Spinal cord (tissue), 10 donors: ENCODE measurements at places on chromosomes 11 and 22. TPM values are rescaled to one million over a fixed set of nuclear protein-coding genes. Genes with fewer than 3 reads are reported as not detected.

FAM181B gene
- 64.7 TPM for polyA plus RNA-seq

DNA sequence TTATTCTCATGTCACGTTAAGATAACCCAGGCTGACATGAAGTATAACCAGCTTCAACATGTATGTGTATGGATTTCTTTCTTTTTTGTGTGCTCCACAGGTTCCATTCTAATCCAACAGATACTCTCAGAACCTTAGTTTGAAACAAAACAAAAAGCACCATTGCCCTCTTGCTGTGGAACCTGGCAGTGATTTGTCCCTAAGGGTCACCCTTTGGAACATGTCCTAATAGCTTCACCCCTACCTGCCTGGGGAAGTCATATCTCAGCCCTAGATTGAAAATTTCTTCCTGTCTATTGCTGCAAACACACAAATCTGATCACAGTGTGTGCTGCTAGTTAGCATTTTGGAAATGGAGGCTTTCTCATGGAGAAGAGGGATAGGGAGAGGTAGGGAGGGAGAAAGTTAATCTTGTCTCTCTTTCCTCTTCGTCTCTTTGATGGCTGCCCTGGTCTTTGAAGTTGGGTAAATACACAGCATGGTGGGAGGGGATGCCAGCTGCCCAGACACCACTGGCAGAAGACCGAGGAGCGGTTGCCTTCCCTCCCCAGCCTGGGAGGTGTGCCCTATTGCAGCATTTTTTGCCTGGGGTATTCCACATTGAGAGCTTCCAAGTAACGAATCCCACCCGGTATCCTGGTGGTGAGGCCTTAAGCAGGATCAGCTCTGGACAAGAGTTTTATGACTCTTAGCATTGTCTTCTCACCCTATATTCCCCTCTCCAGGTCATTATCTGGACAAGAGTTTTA, 11.6 kb upstream of the CADM1 start:
- no peak overlapping the region for H3K4me3 ChIP-seq
- no peaks in the 10 kb centered on the region for H3K4me1 ChIP-seq
- no peak overlapping the region for H3K27ac ChIP-seq
- H3K36me3 ChIP-seq = no peaks in the 10 kb centered on the region
- no peaks in the 10 kb centered on the region for H3K27me3 ChIP-seq

- H3K27me3 ChIP-seq = no peaks in the 10 kb centered on the region
- H3K4me3 ChIP-seq = no peak overlapping the region
- H3K27ac ChIP-seq = no peak overlapping the region
- no peaks in the 10 kb centered on the region for H3K36me3 ChIP-seq
Observed at GRCh38 chr11:14445542-14446530, 53.8 kb downstream of the COPB1 start.

- no peak overlapping the region for H3K4me3 ChIP-seq
- no peaks in the 10 kb centered on the region for H3K27me3 ChIP-seq
- peaks cover 4% of the 10 kb centered on the region for H3K4me1 ChIP-seq
Observed at GRCh38 chr11:46445192-46445919, 53.8 kb upstream of the CHRM4 start.

DNA sequence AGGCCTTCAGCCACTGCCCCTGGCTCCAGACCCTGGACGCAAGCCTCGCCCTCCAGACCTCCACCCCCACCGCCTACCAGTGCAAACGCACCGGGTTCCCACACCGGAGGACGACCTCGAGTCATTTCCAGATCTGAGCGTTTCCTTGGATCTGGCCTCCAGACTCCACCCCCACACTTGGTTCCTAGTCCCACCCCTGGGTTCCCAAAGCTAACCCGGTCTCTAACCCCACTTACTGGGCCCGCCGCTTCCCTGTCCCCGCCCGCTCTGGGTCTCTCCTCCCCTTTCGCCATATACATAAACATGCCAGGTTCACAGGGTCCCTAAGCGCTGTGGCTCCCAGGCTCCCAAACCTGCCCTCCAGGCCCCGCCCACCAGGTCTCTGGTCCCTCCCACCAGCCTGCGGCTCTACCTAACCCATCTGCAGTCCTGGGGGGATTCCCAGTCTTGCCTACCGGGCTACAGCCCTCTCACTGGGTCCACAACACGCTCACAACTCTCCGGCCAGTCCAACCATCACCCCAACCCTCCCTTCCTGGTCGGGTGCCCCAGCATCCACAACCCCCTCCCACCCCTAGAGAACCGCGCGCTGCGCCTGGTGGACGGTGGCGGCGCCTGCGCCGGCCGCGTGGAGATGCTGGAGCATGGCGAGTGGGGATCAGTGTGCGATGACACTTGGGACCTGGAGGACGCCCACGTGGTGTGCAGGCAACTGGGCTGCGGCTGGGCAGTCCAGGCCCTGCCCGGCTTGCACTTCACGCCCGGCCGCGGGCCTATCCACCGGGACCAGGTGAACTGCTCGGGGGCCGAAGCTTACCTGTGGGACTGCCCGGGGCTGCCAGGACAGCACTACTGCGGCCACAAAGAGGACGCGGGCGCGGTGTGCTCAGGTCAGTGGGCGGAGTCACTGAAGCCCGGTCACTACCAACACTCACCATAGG, 36.7 kb downstream of the CD6 start:
- no peaks in the 10 kb centered on the region for H3K36me3 ChIP-seq
- H3K4me3 ChIP-seq = peak overlapping the region; percentile 13
- H3K4me1 ChIP-seq = peaks cover 45% of the 10 kb centered on the region
- no peak overlapping the region for H3K27ac ChIP-seq

GRCh38 chr11:115314330-115314920, 189.8 kb downstream of the CADM1 start:
- H3K27ac ChIP-seq = no peak overlapping the region
- no peaks in the 10 kb centered on the region for H3K36me3 ChIP-seq
- no peaks in the 10 kb centered on the region for H3K4me1 ChIP-seq
- DNase-seq = no peak

CCS gene
- polyA plus RNA-seq = 81.4 TPM

GRCh38 chr11:114276077-114276476, 20.1 kb upstream of the NNMT start:
- H3K36me3 ChIP-seq = no peaks in the 10 kb centered on the region
- H3K4me3 ChIP-seq = no peak overlapping the region
- DNase-seq = no peak
- no peak overlapping the region for H3K27ac ChIP-seq
- H3K27me3 ChIP-seq = peaks cover 5% of the 10 kb centered on the region

GRCh38 chr11:68992743-68993255, 12.0 kb upstream of the MRGPRD start:
- H3K4me1 ChIP-seq = peaks cover 5% of the 10 kb centered on the region
- H3K27ac ChIP-seq = no peak overlapping the region
- H3K36me3 ChIP-seq = no peaks in the 10 kb centered on the region
- DNase-seq = no peak
- no peaks in the 10 kb centered on the region for H3K27me3 ChIP-seq

DNA sequence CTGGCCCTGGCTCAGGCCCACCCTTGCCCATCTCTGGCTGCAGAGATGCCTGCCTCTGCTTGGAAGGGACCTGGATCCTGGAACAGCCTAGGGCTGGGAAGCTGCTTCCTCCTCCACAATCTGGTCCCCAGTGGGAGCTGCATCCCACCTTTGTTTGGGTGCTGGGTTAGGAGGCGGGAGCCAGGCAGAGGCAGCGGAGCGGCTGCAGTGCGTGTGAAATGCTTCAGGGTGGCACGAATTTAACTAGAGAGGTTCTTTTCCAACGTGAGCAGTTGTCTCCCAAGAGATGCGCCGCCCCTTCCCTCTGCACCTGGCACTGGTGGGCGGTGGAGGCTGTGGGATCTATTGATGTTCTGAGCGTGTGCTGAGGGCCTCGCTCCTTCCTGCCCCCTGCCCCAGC, 31.6 kb downstream of the BRSK2 start:
- H3K4me3 ChIP-seq = no peak overlapping the region
- peaks cover 57% of the 10 kb centered on the region for H3K36me3 ChIP-seq
- no peak overlapping the region for H3K27ac ChIP-seq
- no peaks in the 10 kb centered on the region for H3K27me3 ChIP-seq
- H3K4me1 ChIP-seq = peaks cover 5% of the 10 kb centered on the region

DNA sequence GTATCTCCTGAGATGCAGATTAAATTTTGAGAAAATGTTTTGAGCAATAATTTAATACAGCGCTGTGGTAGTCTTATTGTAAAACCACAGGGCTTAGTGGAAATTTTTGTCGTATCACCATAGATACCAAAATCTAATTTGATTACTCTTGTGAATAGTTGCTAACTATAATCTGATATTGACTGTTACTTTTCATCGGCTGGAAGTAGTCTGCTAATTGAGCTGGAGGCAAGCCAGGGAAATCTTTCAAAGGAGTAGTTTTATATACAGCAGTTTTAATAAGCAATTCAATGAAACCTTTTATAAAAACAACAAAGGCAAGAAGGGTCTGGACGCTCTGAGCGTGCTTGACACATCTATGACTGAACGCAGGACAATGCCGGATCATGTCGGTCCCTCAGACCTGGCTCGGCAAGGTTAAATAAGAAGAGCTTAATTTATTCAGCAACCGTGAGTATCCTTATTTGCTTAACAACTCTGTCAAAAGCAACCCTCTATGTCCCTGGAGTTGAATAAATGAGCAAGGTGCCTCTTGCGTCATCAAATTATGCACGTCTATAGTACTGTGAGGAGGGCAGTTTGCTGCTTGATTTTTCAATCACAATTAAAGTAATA, 121.2 kb downstream of the NCAM1 start:
- H3K4me3 ChIP-seq = no peak overlapping the region
- H3K4me1 ChIP-seq = no peaks in the 10 kb centered on the region
- peak; percentile 35 for DNase-seq
- H3K27ac ChIP-seq = no peak overlapping the region

SLC17A6 gene
- 46.7 TPM for polyA plus RNA-seq

CCDC73 gene
- 0.36 TPM for polyA plus RNA-seq

OR10D3 gene
- polyA plus RNA-seq = not detected

GRCh38 chr11:27485930-27486773, 13.6 kb upstream of the LGR4 start:
- no peaks in the 10 kb centered on the region for H3K27me3 ChIP-seq
- H3K27ac ChIP-seq = no peak overlapping the region
- no peak for DNase-seq
- no peak overlapping the region for H3K4me3 ChIP-seq

GRCh38 chr11:121513807-121514206, 61.0 kb upstream of the SORL1-AS1 start:
- H3K27ac ChIP-seq = no peak overlapping the region
- DNase-seq = peak; percentile 49
- H3K27me3 ChIP-seq = no peaks in the 10 kb centered on the region

- no peaks in the 10 kb centered on the region for H3K4me1 ChIP-seq
- no peaks in the 10 kb centered on the region for H3K27me3 ChIP-seq
- no peak overlapping the region for H3K27ac ChIP-seq
- no peak for DNase-seq
- H3K36me3 ChIP-seq = no peaks in the 10 kb centered on the region
- no peak overlapping the region for H3K4me3 ChIP-seq
Observed at GRCh38 chr11:2235588-2236326, 34.6 kb downstream of the ASCL2 start.

DNA sequence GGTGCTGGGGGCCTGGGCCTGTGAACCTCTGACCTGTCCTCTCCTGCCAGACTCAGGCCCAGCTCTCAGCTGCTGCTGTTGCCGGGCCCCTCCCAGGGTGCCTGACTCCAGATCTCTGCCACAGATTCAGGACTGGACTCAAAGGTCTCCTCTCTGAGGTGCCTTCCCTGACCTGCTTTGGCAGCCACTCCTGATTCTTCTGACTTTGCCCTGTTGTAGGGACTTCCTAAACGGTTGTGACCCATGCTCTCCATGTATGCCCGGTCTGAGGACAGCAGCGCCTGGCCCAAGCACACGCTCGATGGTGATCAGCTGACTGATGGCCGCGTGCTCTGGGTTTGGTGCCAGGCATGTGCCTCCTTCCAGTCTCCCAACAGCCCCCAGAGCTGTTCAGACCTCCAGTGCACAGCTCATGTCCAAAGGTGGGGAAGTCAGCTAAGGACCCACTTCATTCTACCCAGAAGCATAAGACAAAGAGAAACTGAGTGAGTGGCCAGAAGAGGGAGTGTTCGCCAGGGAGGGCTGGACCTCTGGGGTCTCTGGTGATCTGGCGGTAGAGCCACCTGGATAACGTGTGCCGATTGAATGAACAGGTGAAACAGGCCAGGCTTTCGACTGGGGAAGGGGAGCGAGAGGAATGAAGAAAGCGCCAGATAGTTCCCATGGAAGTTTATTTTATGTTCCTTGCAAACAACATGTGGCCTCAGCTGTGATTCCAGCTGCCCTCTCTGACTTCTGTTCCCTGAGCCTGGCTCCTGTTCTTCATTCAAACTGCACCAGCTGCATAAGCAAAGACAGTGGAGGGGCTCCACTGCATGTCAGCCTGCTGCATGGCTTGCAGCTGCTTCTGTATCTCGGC, 8.1 kb upstream of the TOP3B start:
- DNase-seq = no peak
- no peak overlapping the region for H3K4me3 ChIP-seq
- H3K4me1 ChIP-seq = no peaks in the 10 kb centered on the region
- no peaks in the 10 kb centered on the region for H3K27me3 ChIP-seq
- no peaks in the 10 kb centered on the region for H3K36me3 ChIP-seq

SCGB1A1 gene
- polyA plus RNA-seq = not detected
